NCI-H774 (cell line): ENCODE measurements at places on chromosomes 13 and 19.
A peak's percentile ranks its signal among the peaks of the same experiment; 100 is the strongest.

- DNase-seq: no peak
Observed at GRCh38 chr13:98652276-98652675, 75.4 kb upstream of the STK24 start.

- DNase-seq: no peak
Observed at GRCh38 chr19:3899531-3900294, 19.2 kb downstream of the ATCAY start.

- no peak for DNase-seq
Observed at GRCh38 chr13:36680913-36681312, 7.1 kb downstream of the SERTM1 start.

DNA sequence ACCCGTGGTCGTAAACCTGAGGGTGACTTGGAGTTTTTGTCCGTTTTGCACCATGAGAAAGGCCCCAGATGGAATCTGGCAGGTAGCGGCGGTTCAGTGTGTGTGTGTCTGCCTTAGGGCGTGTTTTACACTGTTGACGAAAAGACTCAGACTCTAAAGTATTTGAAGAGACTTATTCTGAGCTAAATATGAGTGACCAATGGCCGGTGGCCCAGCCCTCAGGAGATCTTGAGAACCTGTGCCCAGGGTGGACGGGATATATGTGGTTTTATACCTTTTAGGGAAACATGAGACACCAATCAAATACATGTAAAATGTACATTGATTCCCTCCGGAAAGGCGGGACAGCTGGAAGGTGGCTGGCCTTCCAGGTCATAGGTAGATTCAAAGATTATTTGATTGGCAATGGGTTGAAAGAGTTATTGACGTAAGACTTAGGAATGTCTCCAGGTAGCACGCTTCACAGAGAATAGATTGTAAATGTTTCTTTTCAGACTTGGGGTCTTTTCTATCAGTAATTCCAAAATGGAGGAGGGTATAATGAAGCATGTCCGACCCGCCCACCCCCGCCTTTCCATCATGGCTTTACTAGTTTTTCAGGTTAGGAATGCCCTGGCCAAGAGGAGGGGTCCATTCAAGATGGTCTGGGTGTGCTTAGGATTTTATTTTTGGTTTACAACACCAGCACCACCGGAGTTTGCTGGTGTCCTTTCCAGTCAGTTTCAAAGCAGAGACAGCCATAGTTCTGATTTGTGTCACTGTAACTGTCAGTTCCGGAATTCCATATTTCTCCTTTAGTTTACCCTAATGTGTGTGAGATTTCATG, 1.0 kb upstream of the ZNF529 start:
- no peak for DNase-seq

GRCh38 chr19:43599635-43600295, 3.4 kb downstream of the ZNF576 start:
- DNase-seq: no peak

- DNase-seq: no peak
Observed at GRCh38 chr13:76937281-76937820, 11.0 kb upstream of the ACOD1 start.

GRCh38 chr13:71118779-71119364, 748.1 kb downstream of the DACH1 start:
- peak; percentile 44 for DNase-seq

DNA sequence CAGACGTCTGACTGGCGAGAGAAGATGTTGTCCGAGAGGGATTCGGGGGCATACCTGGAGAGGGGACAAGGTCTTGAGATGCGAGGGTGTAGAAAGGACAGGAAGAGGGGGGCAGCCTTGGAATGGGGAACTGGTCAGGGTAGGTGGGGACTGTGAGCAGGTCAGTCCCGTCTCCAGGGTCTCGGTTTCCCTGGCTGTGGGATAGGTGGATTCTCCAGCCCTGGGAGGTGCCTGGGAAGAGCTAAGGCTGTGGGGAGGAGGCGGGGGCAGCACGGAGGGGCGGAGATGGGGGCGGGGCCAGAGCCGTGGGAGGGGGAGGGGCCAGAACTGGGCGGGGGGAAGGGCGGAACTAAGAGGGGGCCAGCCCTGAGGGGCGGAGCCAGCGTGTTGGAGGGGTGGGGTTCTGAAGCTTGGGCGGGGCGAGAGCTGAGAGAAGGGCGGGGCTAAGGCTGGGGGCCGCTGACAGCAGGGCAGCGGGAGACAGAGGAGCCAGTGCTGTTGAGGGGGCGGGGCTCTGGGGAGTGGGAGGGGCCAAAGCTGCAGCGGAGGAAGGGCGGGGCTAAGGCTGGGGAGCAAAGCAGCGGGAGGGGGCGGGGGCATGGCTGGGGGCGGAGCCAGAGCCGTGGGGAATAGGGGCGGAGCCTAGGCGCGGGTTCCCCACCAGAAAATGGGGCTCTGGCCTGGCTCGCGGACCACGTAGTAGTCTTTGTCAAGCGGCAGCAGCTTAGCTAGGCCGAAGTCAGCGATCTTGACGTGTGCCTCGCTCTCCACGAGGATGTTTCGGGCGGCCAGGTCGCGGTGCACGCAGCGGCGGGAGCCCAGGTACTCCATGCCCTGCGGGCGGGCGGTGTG, 9.5 kb upstream of the INSL3 start:
- peak; percentile 80 for DNase-seq

DNA sequence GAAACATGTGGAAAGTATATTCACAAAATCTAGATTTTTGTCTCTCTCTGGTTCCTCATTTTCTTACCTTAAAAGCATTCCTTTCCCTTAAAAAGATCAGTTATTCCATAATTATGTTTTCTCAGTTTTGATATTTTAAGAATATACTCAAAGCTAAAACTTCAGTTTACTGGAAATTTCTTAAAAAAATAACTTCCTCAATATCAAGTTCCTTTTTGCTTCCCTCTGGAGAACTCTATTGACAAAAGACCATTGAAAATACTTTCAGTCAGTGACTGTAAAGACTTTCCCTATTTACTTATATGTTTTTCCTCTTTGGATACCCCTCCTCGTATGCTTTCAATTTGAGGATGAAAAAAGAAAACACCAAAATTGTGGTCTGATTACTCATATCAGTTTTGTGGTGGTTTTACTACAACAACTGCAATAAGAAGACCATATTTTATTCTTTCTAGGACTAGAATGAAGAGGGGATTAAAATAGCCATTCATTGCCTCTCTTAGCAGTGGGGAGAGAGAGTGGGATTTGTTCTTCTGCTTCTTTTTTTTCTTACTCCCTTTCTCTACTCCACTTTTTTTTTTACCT, 113.2 kb downstream of the ESD start:
- no peak for DNase-seq

- DNase-seq: no peak
Observed at GRCh38 chr13:106660746-106661625, 93.0 kb upstream of the ARGLU1 start.
